ENCODE measurements at places on chromosomes 12 and 14.

- DNase-seq = no peak
Observed at GRCh38 chr12:2876431-2877046, 435 bp downstream of the FOXM1 start.

DNA sequence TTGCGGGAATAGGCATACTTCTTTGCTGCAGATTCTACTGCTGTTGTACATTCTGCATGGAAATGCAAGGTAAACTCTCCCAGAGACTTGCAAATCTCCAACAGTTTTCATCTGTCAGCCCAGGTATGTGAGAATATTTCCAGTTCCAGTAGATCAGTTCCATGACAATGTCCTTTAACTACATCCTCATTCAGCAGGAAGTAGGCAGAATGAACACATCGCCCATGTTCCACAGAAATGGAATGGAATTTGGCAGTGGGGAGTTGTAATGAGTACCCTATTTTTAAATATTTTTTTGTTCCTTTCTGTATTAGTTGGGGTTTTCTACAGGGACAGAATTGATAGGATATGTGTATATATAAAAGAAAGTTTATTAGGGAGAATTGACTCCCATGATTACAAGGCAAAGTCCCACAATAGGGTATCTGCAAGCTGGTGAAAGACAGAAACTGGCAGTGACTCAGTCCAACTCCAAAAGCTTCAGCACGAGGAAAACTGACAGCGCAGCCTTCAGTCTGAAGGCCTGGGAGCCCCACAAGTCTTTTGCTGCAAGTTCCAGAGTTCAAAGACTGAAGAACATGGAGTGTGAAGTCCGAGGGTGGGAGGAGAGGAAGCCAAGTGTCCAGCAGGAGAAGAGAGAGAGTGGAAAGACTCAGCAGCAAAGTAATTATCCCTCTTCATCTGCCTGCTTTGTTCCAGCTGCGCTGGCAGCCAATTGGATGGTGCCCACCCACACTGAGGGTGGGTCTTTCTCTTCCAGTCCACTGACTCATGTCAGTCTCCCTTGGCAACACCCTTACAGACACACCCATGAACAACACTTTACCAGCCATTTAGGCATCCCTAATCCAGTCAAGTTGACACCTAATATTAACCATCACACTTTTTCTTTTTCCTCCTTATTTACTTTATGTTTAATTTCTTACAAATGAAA is 110.4 kb upstream of the SCAF11 start:
- DNase-seq = no peak

DNA sequence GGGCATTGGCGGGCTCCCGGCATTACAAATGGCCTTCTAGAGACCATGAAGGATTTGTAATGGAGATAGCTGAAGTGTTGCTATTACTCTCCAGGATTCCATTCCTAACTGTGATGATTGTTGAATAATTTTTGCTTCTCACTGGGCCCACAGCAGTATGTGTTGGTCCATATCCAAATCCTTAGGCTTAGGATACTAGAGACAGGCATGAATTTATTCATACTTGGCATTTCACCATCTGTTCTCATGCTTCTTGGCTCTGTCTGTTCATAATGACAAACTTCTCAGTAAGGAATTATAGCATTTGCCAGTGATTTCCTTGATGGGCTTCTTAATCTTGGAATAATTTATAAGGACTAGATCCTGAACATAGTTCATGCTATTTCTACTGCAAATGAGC is 832.9 kb downstream of the C12orf50 start:
- DNase-seq = no peak

- DNase-seq = no peak
Observed at GRCh38 chr12:38392554-38393144, 76.1 kb downstream of the ALG10B start.

DNA sequence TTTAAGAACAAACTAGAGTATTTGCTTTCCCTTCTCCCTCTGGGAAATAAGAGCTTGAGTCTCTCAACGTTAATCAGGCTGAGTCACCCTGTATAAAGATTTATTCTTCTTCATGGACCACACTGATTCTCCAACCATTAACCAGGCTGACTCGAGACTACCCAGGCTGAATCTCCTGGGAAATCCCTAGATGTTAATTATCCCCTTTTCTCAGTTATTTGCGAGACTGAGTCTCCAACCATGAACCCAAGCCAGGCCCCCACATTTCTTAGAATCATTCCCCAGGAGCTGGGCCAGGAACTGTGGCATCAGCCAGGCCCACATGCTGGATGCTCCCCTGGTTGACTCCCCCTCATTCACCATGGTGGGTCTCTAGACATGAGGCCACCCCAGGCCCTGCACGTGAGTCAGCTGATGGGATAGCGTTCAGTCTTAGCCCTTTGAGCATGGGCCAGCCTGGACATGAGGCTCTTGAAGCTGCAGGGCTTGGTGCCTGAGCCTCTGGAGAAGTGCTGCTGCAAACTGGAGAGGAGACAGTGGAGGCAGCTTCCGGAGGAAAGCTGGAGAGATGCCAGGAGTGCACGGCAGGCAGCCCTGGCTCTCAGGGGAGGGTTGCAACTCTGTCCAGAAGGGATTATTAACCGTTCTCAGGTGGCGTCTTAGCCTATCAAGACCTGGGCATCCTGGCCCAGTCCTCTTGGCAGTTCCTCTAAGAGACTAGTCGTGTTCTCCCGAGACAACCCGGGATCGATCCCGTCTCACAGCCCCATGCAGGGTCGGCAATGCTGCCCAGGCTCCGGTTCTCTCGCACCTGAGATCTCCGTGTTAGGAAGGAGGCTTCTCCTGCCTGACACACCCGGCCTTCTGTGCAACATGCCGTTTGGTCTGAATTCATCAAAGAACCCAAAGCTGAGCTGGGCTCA is 296.6 kb downstream of the ADGRD1 start:
- no peak for DNase-seq

DNA sequence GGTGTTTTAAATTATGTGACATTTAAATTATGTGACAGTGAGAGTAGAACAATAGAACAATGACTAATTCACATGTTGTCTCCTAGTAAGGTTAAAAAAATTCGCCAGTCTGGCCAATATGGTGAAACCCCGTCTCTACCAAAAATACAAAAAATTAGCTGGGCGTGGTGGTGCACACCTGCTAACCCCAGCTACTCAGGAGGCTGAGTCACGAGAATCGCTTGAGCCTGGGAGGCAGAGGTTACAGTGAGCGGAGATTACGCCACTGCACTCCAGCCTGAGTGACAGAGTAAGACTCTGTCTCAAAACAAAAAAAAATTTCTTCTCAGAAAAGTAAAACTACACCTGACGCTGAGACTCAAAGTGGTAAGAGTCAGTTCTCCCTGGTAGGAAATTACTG is 2.7 kb downstream of the CS start:
- DNase-seq = no peak

DNA sequence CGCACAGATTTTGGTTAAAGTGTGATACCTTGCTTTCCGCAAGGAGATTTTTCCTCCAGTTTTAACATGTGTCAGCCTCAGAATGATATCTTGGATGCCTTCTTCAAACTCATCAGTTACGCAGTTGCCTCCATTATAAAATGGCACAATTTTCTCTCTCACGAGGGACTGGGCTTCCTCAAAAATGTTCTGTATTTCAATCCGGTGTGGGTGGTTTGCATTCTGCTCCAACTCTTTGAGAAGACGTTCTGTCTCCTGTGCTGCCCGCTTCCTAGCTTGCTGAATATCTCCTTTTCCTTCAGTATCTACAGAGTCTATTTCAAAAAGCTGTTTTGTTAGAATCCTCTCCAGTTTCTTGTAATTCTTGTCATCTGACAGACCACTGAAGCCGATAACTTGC is 1.8 kb downstream of the BAG5 start:
- no peak for DNase-seq

- DNase-seq = no peak
Observed at GRCh38 chr12:10243818-10244520, 31.3 kb downstream of the GABARAPL1 start.

- DNase-seq = no peak
Observed at GRCh38 chr14:64755781-64756221, 51.6 kb downstream of the PLEKHG3 start.

DNA sequence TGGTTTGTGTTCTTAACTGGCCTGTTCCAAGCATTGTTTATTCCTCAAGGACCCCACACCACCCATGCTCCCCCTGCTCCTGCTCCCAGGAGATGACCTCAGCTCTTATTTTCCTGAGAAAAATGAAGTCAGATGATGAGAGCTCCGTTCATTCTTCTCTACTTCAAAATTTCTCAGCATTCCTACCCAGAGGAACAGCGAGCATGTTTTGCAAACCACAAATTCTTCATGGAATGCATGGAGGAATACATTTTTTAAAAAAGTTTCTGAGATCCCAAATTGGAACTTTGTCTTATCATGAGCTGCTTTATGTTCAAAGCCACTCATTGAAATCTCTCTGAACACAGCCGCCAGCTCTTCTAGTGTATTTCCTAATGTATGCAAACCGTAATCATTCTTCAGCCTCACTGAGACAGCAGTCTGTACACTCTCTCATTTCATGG is 44.9 kb downstream of the SYNE2 start:
- no peak for DNase-seq

GRCh38 chr12:88645816-88646215 is 65.5 kb upstream of the KITLG start:
- no peak for DNase-seq
